Motor neuron (in vitro differentiated cells): ENCODE measurements at places on chromosomes 7 and 10. TPM values are rescaled to one million over a fixed set of nuclear protein-coding genes. Genes with fewer than 3 reads are reported as not detected.

- ATAC-seq = no peak
These were observed 483.9 kb upstream of the NRP1 start for GRCh38 chr10:33818343-33818742.

DNA sequence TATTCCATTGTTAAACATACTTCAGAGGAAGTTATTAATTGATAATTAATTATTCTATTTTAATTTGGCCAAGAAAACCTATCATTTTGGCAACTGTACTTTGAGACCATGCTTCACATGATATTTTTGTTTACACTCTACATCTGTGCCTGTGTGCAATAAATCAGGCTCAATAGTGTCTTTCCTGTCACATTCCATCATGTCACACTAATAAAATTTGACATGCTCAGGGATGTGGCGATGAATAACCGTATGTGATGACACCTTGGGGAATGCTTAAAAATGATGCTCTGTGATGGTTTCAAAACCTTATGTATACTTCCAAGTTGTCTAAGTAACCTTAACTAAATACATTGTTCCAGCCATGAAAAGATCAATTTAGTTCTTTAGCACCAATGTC is 364.6 kb upstream of the TEX47 start:
- no peak for ATAC-seq

GRCh38 chr7:44269417-44269816 is 56.0 kb downstream of the CAMK2B start:
- no peak for ATAC-seq

DNA sequence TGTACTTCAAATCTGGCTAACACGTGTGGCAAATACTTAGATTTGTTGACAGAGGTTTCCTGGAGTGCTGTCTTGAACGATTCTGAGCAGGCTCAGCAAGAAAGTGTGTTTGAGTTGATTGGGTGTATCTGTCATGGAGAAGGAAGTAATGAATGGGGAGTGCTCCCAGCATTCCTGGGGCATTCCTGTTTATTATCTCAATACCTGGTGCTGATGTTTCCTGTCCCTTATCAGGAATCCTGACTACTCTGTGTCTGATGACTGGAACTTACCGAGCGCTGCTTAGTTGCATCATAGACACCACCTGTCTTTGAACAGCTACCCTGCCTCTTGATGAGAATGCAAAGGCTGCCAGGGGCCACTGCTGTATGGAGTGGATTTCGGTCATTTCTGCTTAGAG is 41.0 kb upstream of the TMEM248 start:
- ATAC-seq = no peak

DNA sequence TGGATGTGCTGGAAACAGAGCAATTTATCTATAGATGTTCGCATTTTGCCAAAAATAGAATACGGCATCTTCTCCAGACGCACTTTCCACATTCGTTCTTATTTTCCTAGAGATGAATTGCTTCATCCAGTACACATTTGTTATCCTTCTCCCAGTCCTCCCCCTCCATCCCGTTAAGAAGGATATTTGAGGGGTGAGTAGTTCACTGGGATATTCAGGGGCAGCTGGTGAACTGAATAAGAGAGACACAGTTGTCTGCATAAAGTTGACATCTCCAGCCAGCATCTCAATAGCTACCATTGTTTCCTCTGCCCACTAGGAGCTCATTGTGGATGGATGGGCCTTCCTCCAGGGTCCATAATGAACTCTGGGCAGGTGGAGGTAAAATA is 456.8 kb upstream of the NRP1 start:
- ATAC-seq = no peak

- ATAC-seq = no peak
These were observed 38.4 kb downstream of the SLC39A12 start for GRCh38 chr10:17989908-17990767.

DNA sequence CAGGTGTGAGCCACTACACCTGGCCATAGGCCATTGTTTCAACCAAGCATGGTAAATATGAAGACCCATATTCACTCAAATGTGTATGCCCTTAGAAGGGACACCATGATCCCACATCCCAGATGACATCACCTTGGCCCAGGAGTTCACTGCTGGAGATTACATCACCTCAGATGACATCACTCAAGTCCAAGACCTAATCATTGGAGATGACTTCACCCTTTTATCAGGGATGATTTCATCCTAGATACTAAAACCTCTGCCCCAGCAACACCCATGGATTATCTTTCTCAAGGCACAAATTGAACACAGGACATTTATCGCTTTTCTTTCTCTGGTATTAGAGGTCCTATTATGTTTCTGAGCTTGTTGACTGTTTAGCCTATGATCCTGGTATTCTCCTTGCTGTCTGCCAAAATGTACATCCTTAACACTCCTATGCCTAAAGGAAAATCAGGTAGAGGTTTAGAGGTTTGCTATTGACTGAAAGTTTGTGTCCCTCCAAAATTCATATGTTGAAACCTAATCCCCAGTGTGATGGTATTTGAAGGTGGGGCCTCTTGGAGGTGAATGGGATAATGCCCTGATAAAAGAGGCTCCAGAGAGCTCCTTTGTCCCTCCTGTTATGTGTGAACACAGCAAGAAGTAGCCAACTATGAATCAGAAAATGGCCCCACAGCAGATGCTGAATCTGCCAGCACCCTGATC is 9.8 kb upstream of the CYP2C18 start:
- peak; percentile 30 for ATAC-seq

GRCh38 chr10:77967611-77968022 is 41.1 kb upstream of the DLG5 start:
- peak; percentile 84 for ATAC-seq

DNA sequence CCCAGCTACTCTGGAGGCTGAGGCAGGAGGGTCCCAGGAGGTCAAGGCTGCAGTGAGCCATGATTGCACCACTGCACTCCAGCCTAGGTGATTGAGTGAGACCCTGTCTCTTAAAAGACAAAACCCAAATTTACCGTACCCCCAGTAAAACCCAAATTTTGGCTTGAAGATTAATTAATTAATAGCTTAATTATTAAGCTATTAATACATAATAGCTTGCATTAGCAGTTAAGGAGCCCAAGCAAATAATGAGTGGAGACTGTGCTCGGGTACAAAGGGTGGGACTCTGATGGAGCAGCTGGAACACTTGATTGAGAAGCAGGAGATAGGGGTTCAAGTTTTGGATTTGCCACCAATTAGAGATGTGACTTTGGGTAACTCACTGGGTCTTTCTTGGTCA is 28.9 kb downstream of the NRF1 start:
- no peak for ATAC-seq

- peak; percentile 87 for ATAC-seq
These were observed 117.3 kb downstream of the FANK1 start for GRCh38 chr10:126013489-126014281.

DNA sequence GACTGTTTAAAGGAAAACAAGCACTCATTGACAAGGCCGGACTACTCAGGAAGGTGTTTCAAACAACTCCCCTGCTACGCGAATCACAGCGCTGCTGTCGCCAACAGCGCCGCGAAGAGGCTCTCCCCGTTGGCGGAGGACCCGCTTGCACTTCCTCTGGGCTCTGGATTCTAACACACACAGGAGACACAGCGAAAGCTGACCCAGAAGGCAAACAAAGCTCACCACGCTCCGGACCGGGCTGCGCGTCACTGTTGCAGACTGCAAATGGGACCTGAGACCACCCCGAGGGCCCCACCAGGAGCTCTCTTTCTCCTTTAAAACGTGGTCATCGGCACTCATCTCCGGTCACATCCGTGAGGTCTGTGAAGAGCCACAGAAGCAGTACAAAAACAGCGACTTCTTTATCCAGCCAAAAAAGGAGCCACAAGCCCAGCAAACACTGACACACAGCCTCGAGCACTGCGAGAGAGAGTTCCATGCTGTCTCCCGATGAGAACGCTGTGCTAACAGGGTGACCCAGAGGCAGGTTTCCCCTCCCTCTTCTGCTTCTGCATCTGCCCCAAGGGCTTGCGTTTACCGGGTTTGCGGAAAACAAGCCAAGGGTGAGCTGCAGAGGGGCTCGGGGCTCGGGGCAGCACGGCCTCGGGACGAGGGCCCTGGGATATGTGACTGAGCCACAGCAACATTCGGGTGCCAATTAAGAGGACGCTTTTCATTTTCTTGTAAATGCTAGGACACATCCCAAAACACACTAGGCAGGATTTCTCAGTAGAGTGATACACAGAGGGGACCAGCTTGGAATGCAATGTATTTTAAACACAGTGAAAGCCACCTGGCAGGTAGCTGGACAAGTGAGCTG is 41.3 kb downstream of the AMZ1 start:
- no peak for ATAC-seq

GRCh38 chr10:132665946-132666704 is 119.8 kb downstream of the NKX6-2 start:
- peak; percentile 25 for ATAC-seq

- peak; percentile 73 for ATAC-seq
These were observed 754 bp downstream of the SLC25A13 start for GRCh38 chr7:96321031-96321657.

DNA sequence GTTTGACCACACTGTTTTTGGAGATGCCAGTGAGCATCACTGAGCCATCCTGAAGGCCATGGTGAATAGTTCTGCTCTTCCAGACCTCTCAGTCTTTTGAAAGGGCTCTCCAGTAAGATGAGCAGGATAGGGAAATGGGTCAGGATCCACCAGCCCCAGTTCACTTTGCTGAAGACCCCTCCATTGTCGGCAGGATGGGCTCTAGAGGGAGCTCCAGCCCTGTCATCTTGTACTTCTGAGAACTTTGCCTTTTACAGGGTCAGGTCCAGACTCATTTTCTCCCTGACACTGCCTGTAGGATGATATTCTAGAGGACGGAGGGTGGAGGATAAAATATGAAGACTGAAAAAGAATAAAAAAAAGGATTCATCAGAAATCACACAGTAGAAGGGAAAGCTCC is 13.1 kb downstream of the LHFPL3 start:
- no peak for ATAC-seq

DNA sequence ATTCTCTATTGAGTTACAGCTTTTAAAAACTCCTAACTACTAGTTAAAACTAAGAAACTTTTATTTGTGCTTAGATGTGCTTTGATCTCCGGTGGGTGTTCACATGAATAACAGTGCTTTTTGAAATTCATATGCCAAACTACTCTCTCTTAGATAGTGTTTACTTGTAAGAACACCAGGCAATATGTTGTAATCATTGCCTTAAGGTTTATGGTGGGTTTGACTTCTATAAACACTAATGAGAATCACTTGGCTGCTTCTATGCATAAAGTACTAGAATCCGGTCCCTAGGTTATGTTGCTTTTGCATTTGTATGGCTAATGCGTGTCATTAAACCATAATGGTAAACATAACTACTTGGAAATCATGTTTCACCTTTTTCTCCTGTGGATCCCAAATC is 203.9 kb upstream of the VSTM2A start:
- ATAC-seq = no peak

DNA sequence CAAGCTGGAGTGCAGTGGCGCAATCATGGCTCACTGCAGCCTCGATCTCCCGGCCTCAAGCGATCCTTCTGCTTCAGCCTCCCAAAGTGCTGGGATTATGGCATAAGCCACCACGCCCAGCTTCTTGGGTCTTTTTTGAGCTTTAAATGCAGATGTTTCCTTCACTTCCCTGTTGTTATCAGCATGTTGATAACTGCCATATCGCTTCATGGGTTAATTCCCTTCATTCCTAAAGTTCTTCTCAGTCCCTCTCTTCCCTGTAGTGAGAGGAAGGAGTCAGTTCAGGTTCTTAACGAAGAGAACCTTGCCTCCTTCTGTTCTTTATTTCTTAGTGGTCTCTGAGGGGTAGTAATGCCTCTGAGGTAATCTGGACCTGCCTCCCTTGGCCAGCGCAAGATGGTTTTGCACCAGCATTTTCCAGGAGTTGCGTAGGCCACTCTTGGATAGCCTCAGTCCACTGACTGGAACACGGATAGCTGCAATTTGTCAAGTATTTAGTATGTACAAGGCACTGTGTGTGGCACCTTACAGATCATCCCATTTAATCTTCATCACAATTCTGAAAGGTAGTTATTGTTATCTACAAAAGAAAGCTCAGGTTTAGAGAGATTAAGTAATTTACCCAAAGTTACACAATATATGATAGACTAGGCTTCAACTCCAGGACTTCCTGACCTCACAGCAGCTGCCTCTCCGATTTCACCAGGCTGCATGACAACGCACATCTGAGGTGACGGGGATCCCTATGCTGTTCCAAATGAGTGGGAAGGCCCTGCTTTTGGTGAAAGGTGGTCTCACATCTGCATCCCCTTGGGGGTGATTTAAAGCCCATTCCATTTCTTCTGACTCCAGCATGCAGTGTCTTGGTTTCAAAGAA is 60.5 kb downstream of the GATA3 start:
- ATAC-seq = no peak

DNA sequence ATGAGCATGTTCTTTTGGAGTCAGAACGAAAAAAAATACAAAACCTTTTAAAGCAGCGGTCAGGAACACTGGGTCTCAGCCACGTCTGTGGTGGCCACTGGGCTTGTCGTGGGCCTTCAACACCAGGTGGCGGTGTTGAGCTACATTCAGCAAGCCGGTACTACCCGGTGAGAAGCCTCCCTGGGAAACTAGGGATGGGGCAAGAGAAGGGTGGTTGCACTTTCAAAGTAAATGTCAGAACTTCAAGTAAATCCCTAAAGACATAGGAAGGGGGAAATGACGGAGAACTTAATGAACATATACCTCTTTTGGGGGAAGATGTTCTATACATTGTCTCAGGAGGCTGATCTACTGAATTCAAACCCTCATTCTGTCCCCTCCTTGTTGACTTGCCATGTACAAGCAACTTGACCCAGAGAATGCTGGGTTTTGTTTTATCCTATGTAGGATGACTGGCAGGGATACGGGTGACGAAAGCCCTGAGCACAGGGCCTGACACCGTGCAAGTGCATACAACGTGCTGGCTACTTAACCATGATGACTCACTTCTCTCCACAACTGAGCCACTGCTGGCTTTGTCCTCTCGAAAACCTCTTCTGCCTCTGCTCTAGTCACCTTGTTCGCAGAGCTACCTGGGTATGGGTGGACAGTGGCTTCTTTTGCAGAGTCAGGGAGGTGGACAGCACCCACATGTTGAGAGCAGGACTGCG is 49.0 kb upstream of the BAMBI start:
- ATAC-seq = peak; percentile 94

- peak; percentile 73 for ATAC-seq
These were observed 122.7 kb upstream of the PRSS1 start for GRCh38 chr7:142626420-142627035.

DNA sequence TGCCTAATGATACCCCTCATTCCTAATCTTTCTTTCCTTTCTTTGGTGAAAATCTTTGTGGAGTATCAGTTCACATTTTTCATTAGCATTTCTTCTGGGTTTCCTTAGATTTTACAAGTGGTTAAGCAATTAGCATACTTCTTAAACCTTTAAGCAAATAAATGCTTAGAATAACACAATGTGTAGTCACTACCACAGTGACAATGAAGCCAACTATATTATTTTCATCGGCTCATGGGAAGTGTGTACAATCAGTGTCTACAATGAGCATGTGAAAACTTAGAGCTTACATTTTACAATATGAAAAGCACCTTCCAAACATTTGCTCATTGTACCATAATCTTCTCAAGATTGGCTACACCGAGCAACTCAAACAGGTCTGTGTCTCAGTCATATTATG is 176.2 kb upstream of the PLXNA4 start:
- ATAC-seq = no peak

Gene MMRN2
- total RNA-seq = 2.1 and 2.3 TPM in 2 replicates

Gene LAMB1
- 160 and 177 TPM in 2 replicates for total RNA-seq

Gene SPDYE6
- 0.16 and 0.23 TPM in 2 replicates for total RNA-seq

Gene FAM131B
- total RNA-seq = 0.22 and 2.5 TPM in 2 replicates

Gene AQP1
- 0.71 and 0.82 TPM in 2 replicates for total RNA-seq

Gene AGR2
- total RNA-seq = not detected in 2 replicates

Gene NCF1
- total RNA-seq = 3.9 TPM in 1 of 2 replicates, not detected in the other

Gene EXOC4
- total RNA-seq = 47.7 and 52.3 TPM in 2 replicates

Gene BLNK
- 0.13 and 0.18 TPM in 2 replicates for total RNA-seq

Gene CYP26C1
- total RNA-seq = 0.15 and 0.35 TPM in 2 replicates

Gene WDR86
- total RNA-seq = 23.3 and 29.4 TPM in 2 replicates

Gene SUN3
- total RNA-seq = not detected in 2 replicates
